ENCODE measurements at places on chromosomes 2 and 18. TPM values are rescaled to one million over a fixed set of nuclear protein-coding genes. Genes with fewer than 3 reads are reported as not detected.

DNA sequence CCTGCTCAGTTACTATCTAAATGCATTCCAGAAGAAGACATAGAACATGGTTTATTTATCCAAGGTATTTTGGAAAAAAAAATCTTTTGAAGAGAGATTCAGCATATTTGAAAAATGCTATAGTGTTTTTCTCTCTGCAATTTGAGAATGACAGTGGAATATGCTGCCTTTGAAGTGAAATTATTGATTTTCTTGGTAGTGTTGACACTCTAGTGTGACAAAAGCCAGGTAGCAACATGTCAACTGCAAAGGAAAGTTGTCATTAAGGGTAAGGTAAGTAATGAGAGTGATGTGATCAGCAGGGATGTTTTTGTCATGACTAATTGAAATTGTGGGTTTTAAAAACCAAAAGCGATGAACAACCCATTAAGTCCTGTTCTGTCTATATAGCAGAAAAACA is 1387.1 kb upstream of the TMEFF2 start:
- H3K27me3 ChIP-seq: no peaks in the 10 kb centered on the region
- H3K4me1 ChIP-seq: no peaks in the 10 kb centered on the region
- H3K27ac ChIP-seq: no peak overlapping the region
- no peak overlapping the region for H3K4me3 ChIP-seq
- no peak for DNase-seq

DNA sequence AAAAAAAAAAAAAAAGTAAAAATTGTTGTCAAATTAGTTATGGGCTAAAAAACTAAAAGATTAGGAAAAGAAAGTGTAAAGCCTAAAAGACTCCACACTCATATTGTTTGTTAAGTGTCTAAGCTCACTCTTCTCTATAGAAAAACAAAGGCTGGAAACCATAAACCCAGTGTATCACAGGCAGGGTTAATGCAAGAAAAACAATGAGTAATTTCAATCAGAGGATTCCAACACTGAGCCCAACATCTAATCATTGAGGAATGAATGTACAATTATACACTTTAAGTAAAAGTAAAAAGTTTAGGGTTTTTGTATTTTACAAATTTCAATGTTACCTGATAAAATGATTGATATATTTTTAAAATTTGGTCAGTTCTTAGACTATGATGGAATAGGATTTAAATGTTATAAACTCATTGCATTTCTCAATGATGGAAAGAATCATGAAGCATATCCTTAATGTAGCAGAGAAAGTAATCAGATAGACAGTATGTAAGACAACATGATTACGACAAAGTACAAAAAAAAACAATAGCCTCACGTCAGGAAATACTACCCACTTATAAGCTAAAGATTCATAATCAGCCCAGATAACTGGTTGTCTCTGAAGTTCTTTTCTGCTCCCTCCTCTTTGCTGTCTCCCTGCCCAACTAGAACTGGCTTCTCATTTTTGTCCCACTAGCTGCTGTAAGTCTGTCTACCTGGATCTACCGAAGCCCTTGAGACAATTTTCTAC is 44.5 kb upstream of the SP3 start:
- no peak overlapping the region for H3K4me3 ChIP-seq
- DNase-seq: no peak
- no peak overlapping the region for H3K27ac ChIP-seq

DNA sequence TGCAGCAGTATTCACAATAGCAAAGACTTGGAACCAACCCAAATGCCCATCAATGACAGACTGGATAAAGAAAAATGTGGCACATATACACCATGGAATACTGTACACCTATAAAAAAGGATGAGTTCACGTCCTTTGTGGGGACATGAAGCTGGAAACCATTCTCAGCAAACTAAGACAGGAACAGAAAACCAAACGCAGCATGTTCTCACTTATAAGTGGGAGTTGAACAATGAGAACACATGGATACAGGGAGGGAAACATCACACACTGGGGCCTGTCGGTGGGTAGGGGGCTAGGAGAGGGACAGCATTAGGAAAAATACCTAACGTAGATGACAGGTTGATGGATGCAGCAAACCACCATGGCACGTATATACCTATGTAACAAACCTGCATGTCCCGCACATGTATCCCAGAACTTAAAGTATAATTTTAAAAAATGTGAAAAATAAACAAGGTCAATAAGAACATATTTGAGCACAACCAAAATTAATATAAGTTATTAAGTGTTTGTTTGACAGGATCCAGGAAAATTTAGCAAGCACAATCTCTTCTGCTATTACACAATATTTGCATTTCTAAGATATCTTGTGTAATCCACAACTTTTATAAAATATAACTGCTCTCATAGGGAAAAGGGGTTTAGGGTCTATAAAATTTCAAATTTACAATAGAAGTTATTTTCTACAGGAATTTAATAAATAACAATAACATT is 22.9 kb downstream of the CCBE1 start:
- H3K27ac ChIP-seq: no peak overlapping the region
- no peaks in the 10 kb centered on the region for H3K36me3 ChIP-seq
- no peak overlapping the region for H3K4me3 ChIP-seq
- no peaks in the 10 kb centered on the region for H3K4me1 ChIP-seq
- no peak for DNase-seq

DNA sequence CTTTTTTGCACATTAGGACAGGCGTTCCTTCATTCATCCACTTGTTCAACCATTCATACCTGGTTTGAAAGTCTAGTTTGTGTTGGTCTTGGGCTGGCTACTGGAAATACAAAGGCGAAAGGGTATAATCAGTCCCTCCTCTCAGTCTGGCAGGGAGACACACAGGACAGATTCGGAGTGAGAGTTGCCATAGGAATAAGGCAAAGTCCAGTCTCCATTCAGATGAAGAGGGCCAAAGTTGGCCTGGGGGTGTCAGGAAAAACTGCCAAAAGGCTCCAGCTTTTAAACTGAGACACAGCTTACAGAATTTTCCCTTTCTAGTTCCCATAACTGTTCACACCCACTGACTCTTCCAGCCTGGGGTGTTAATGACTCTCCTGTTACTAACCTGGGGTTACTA is 96.3 kb upstream of the AQP4 start:
- H3K27ac ChIP-seq: no peak overlapping the region
- no peaks in the 10 kb centered on the region for H3K4me1 ChIP-seq
- no peak overlapping the region for H3K4me3 ChIP-seq
- H3K27me3 ChIP-seq: no peaks in the 10 kb centered on the region
- no peaks in the 10 kb centered on the region for H3K36me3 ChIP-seq
- no peak for DNase-seq

DNA sequence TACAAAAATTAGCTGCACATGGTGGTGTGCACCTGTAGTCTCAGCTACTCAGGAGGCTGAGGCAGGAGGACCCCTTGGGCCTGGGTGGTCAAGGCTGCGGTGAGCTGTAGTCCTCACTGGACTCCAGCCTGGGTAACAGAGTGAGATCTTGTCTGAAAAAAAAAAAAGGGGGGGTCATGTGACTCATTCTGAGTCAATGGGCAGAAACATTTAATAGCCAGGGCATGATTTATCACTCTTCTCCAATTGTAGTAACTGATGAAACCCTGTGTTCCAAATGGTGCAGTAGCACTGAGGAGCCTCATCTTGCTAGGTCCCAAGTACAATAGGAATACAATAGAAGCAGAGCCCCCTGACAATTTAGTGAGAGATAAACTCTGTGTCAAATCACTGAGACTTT is 78.9 kb upstream of the CCDC68 start:
- H3K27me3 ChIP-seq: no peaks in the 10 kb centered on the region
- H3K27ac ChIP-seq: no peak overlapping the region
- no peaks in the 10 kb centered on the region for H3K4me1 ChIP-seq
- H3K36me3 ChIP-seq: no peaks in the 10 kb centered on the region
- no peak overlapping the region for H3K4me3 ChIP-seq

DPYSL5 gene
- not detected for total RNA-seq

DNA sequence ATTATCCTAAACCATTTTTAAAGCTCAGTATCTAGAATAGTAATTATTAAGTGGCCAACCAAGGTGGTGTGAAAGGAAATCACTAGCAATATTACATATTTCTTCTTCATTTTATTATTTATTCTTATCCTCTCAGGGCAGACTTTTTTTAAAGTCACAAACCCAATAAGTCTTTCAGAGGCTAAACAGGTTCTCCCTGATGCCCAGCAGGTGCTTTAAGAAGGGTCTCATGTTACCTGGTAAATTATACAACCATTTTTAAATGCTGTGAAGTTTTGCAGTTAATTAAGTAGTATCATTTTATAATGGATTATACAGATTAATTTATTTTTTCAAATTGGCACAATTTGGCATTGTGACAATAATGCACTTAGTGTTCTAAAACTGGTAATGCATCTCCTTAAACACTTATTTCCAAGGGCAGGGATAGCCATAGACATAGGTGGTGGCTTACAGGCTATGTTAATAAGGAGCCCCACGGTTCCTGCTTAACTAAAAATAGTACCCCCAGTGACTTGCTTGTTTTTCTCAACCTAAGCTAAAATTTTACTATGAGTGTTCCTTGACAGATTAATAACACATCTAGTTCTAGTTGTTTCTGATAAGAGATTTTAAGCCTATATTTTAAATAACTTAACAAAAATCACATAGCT is 67.0 kb downstream of the PMS1 start:
- H3K27ac ChIP-seq: no peak overlapping the region
- H3K4me3 ChIP-seq: no peak overlapping the region
- H3K4me1 ChIP-seq: no peaks in the 10 kb centered on the region
- H3K27me3 ChIP-seq: no peaks in the 10 kb centered on the region
- H3K36me3 ChIP-seq: peaks cover 3% of the 10 kb centered on the region
- no peak for DNase-seq

GRCh38 chr2:106868275-106868674 is 17.7 kb downstream of the ST6GAL2 start:
- no peak overlapping the region for H3K27ac ChIP-seq
- no peaks in the 10 kb centered on the region for H3K4me1 ChIP-seq
- DNase-seq: no peak

GRCh38 chr18:71665131-71665530 is 879.0 kb downstream of the CBLN2 start:
- H3K27me3 ChIP-seq: no peaks in the 10 kb centered on the region
- no peaks in the 10 kb centered on the region for H3K36me3 ChIP-seq
- no peaks in the 10 kb centered on the region for H3K4me1 ChIP-seq
- H3K27ac ChIP-seq: no peak overlapping the region
- no peak for DNase-seq
- no peak overlapping the region for H3K4me3 ChIP-seq

DNA sequence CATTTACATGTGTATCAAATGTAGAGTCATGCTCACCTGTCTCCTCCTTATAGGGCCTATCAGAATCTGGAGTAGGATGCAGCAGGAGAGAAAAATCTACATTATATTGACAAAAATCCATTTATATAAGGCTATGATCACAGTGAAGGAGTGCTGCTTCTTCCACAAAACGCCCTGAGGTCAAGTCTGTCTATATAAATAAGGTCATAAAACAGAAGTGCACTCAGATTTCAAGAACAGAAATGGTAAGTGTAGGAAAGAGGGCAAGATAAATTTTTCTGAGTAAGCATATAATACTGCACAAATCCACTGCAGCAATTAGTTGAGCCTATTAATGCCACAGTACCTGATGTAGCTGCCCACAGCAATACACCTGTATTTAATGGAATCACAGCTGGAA is 51.8 kb downstream of the COL5A2 start:
- no peaks in the 10 kb centered on the region for H3K4me1 ChIP-seq
- no peaks in the 10 kb centered on the region for H3K36me3 ChIP-seq
- DNase-seq: no peak
- H3K27me3 ChIP-seq: no peaks in the 10 kb centered on the region
- H3K4me3 ChIP-seq: no peak overlapping the region
